ENCODE measurements at places on chromosomes 4 and X.
A peak's percentile ranks its signal among the peaks of the same experiment; 100 is the strongest.

- no peak for DNase-seq
Measured at GRCh38 chrX:46882266-46882665, 30.0 kb upstream of the JADE3 start.

GRCh38 chr4:183360161-183360919 is 38.1 kb upstream of the CLDN24 start:
- no peak for DNase-seq

GRCh38 chr4:180437601-180438000 is 1805.6 kb upstream of the TENM3 start:
- no peak for DNase-seq

GRCh38 chr4:8601556-8601955 is 9.0 kb downstream of the CPZ start:
- no peak for DNase-seq

DNA sequence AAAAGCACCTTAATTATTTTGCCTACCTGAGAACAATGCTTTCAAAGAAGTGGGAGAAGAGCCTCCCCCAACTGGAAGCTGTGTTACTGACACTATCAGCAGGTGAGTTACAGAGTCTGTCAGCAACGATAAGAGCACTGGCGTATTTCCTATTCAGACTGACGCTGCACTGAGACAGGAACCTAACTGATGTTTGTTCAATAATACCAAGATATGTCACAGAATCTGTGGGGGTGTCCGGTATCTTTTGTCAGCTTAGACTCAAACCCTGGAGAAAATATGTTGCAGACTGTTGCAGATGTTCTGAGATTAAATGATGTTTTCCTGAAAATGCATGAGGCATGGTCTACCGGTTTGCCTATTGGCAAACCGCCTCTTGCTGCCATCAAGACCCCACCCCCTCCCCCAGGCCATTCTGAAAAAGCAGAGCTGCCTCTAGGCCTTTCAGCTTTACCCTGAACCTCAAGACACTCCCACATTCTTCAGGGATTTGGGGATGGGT is 115.2 kb upstream of the KIT start:
- no peak for DNase-seq

- DNase-seq = no peak
Measured at GRCh38 chr4:181312066-181312465, 931.1 kb upstream of the TENM3 start.

DNA sequence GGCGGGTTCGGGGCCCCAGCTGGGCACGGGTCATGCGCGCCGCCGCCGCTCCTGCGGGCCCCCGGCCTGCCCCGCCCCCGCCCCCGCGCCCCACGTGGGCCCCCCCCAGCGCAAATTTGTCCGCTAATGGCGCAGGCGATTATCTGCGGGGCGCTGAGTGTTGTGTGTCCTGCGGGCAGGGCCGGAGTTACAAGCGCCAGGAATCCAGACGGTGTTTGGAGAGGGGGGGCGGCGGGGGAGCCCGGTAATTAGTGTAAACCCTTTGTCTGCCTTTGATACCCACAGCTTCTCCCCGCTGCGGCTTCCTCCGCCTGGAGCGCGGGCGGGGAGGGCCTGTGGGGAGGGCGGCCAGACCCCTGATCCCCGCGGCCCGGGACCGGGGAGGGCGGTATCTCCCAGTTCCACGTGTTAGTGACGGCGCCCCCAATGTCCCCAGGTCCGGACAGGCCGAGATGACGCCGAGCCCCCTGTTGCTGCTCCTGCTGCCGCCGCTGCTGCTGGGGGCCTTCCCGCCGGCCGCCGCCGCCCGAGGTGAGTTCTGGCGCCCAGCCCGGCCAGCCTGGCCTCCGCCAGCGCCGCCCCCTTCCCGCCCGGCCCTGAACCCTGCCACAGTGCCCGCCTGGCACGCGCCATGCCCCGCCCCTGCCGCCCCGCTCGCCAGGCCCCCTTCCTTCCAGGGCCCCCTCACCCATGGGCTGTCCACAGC is 761 bp downstream of the FGFRL1 start:
- DNase-seq = peak; percentile 44

DNA sequence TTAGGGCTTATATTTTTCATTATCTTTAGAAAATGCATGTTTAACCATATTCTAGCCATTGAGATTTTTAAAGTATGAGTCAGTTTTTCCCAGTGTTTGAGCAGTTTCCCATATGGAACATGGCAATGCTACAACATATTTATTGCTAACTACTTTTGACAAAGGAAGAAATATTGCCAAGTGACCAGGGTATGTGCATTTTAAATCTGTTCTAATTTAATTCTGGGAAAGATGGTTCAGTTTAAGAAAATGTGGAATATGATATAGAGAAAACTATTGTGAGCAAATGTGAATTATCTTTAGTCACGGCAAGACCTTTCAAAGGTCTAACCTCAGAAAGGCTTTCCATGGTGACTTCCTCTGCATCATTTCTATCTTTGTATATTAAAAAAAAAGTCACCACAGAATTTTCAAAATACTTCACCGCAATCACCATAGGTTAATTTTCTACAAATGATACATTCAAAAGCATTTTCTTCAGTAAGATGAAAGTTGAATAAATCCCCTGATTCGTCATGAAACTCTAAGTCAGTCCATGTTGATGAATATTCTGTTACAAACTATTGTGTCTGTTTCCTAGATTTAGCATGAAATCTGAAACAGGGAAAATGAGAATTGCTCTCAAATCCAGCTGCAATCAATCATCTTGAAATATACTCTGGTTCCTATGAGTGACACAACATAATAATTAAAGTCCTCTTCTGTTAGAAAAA is 2349.0 kb upstream of the TENM3 start:
- DNase-seq = no peak

DNA sequence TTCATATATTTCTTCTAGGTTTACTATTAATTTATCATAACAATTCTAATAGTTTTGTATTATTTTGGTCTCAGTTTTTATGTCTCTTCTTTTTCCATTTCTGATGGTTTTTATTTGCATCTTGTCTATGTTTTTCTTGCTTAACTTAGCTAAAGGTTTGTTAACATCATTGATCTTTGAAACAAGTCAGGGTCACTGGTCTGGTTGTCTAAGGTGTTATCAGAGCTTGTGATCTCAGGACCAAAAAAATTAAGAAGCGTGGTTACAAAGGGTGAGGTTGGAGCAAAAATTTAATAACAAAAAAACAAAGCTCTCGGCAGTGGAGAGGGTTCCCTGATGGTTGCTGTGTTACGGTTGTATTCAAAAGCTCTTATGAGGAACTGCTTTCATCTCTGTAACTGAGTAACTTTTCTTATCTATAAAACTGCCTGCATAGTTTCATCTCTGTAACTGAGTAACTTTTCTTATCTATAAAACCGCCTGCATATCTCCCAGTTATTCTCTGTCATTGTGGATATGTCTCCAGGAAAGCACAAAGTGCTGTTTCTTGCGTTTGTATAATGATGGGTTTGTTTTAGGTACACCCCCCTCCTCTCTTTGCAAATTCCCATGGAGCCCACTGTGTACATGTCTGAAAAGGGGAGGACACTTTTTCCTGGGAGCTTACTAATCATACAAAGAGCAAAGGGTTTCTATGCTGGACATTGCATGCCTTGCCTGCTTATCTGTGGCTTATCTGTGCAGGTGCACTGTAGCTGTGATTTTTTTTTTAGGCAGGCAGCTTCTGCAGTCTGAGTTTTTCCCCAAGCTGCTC is 62.4 kb upstream of the UGT2B15 start:
- DNase-seq = no peak

- no peak for DNase-seq
Measured at GRCh38 chr4:7973545-7973981, 33.9 kb upstream of the AFAP1 start.

GRCh38 chrX:150196285-150196684 is 166.8 kb upstream of the MAMLD1 start:
- no peak for DNase-seq

GRCh38 chrX:115183980-115184379 is 5.2 kb upstream of the RBMXL3 start:
- DNase-seq = no peak

- no peak for DNase-seq
Measured at GRCh38 chrX:21167494-21167893, 206.7 kb upstream of the CNKSR2 start.

GRCh38 chrX:23478561-23478960 is 143.9 kb downstream of the PTCHD1 start:
- no peak for DNase-seq

DNA sequence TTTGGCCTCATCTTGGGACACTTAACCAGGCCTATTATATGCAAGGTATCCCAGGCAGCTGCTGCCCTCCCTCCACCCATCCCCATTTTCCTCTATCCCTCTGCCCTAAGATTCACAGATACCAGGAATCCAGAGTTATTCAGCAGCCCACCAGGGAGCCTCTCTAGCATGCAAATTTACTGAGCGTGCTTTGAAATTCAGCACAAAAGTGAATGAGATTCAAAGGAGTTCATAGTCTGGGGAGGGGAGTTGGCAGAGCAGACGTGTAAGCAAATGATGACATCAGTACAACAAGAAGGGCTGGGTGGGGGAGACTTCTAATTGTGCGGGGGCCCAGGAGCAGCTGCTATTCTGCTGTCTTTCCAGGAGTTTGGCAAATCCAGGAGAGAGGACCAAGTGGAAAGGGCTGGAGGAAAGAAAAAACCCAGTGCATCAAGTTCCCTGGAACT is 1.7 kb upstream of the MTM1 start:
- DNase-seq = no peak

- DNase-seq = no peak
Measured at GRCh38 chr4:73917081-73917501, 47.9 kb downstream of the CXCL1 start.

DNA sequence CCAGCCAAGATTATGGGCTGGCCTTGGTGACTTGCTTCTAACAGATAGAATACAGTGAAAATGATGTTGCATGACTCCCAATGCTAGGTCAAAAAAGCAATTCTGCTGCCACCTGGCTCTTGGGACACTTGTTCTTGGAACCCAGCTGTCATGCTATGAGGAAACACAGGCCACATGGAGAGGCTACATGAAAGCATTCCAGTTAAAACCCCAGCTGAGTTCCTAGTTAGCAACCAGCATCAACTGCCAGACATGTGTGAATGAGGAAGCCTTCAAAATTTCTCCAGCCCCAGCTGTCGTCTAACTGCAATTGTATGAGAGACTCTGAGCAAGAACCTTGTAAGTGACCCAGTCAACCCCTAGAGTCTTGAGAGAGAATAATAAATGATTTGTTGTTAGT is 105.2 kb upstream of the FGF16 start:
- no peak for DNase-seq

DNA sequence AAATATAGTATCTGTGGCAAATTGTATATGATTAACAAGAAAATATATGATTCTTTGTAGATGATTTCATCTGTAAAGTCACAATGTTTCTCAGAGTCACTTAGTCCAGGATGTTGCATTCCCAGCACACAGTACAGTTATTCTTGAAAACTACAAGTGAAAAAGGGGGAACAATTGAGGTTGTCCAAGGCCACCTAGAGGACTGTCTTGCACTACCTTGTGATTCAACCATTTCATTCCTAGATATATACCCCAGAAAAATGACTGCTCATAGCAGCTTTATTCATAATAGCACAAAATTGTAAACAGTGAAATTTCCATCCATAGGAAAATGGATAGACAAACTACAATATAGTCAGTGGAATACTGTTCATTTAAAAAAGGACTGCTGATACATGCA is 16.0 kb downstream of the C4orf33 start:
- DNase-seq = no peak

- no peak for DNase-seq
Measured at GRCh38 chr4:65046192-65047133, 623.8 kb downstream of the EPHA5 start.

- DNase-seq = no peak
Measured at GRCh38 chr4:188854436-188854835, 715.2 kb downstream of the TRIML1 start.

DNA sequence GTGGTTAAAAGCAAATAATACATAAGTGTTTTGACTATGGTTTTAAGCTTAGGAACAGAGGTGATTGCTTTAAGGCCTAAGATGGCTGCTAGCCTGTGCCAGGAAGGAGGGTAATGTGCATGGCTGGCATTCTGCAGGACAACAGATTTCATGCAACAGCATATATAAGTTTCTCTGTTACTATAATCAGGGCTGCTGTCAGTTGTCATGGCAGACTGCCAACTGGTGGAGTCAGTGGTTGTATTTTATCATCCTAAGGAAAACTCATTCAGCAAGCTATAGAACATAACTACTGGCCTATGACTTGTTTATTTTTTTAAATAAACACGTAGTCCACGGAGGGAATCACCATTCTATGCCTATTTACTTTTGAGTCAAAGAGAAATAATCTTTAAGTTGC is 77.7 kb upstream of the DCAF8L1 start:
- no peak for DNase-seq

DNA sequence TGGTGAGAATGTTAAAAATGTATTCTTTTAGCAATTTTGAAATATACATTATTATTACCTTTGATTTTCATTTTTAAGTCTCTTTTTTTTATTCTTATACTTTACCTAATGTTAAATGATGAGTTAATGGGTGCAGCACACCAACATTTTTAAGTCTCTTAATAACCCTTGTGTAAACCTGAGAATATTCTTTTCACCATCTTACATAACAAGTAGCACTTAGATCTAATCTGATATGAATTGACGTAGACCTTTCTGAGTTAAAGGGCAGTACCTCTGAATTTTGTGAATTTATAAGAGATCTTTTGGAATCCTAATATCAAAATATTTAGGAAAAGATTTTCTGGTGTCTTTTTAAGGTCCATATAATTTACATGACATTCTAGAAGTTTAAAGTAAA is 110.6 kb downstream of the TTC29 start:
- no peak for DNase-seq

DNA sequence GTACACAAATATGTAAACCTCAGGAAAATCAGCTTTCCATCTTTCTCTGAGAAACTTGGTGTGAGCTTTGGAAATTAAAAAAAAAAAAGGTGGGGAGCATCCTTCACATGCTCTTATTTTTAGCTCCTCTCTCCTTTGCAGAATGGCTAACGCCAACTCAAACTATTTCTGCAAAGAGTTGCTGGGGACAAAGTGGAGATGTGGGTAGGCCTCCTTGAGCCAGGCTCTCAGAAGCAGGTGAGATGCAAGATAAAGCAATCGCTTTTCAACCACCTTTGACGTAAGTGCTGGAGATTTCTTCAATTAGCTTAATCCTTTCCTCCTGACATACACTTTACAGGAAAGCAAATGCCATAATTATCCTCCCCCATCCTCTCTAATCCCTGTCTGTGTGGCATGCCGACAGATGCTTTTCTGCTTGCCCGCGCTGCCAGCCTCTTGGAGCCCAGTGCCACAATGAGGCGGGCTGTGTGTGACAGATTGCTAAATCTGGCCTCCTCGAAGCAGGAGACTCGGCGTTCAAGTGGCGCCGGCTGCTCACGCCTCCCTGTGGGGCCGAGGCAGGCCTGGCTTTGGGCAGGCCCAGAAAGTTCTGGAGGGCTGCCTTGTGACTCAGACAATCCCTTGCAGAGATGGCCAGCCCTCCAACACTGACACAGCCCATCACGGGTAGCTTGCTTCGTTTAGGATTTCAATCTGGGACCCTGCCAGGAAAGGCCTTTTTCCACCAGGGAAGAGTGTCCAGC is 64.9 kb upstream of the SOD3 start:
- no peak for DNase-seq

- DNase-seq = no peak
Measured at GRCh38 chr4:13546941-13547484, 2.7 kb upstream of the NKX3-2 start.

GRCh38 chr4:79823148-79823763 is 249.8 kb downstream of the ANTXR2 start:
- no peak for DNase-seq

GRCh38 chrX:3178329-3178728 is 137.1 kb downstream of the ARSF start:
- DNase-seq = no peak
